ENCODE measurements at places on chromosomes 4 and X.

GRCh38 chr4:4856071-4857000 is 3.1 kb upstream of the MSX1 start:
- DNase-seq = no peak

DNA sequence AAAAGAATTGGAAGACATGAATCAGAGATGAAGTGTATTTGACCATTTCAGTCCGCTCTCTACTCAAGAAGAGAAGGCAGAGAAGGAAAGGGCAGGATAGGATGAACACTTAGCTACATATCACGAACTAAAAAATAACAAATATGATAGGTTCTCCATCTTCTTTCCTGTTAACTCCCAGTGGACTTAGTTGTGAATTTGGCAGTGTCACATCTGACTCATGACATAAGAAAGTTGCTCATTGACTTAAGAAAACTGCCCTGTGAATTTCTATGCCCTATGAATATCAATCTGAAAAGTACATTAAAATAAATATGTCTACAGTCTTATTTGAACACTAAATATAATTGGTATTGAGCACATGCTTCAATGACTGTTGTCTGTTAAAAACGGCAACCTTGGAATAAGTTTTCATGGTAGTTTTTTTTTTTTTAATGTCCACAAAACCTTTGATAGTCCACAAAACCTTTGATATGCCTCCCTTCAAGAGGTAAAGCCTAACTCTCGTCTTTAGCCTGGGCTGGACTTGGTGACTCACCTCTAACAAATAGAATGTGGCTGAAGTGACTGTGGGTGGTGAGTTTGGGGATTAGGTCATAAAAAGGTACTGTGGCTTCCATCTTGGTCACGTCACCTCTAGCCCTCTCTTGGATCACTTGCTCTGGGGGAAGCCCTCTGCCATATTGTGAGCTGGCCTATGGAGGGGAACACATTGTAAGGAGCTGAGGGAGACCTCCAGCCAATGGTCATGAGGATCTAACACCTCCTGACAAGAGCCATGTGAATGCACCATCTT is 184.7 kb upstream of the S100G start:
- no peak for DNase-seq

GRCh38 chr4:113969709-113970334 is 9.6 kb downstream of the ARSJ start:
- no peak for DNase-seq

- DNase-seq = no peak
Observed at GRCh38 chrX:22320236-22320873, 47.6 kb downstream of the CBLL2 start.

DNA sequence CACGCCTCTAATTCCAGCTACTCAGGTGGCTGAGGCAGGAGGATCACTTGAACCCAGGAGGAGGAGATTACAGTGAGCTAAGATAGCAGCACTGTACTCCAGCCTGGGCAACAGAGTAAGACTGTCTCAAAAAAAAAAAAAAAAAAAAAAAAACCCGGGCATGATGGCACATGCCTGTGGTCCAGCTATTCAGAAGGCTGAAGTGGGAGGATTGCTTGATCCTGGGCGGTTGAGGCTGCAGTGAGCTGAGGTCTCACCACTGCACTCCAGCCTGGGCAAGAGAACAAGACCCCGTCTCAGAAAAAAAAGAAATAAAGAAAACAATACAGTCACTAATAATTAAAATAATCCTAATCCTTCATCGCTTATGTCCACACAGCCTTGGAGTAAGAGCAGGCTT is 68.1 kb downstream of the APBB2 start:
- no peak for DNase-seq

- no peak for DNase-seq
Observed at GRCh38 chrX:32825009-32825408, 386.3 kb downstream of the DMD start.

GRCh38 chr4:151206241-151207005 is 70.5 kb upstream of the PRSS48 start:
- no peak for DNase-seq

GRCh38 chr4:95637043-95637600 is 88.3 kb upstream of the UNC5C start:
- DNase-seq = peak; percentile 7

DNA sequence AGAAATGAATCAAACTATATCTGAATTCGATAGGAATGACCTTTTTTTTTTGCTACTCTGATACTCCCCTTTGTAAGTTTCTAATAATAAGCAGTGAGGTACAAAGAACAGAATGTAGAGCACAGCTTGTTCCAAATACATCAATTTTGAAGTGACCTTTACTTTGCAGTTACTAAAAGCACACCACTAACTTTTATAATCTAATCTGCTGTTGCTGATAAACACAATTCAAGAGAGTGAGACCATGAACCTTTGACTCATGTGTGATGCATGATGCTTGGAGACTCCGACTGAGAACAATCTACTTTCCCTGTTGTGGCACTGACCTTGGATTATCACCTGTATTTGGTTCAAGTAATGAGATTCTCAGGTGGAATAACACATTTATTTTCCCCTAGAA is 91.6 kb upstream of the GNPDA2 start:
- DNase-seq = no peak

DNA sequence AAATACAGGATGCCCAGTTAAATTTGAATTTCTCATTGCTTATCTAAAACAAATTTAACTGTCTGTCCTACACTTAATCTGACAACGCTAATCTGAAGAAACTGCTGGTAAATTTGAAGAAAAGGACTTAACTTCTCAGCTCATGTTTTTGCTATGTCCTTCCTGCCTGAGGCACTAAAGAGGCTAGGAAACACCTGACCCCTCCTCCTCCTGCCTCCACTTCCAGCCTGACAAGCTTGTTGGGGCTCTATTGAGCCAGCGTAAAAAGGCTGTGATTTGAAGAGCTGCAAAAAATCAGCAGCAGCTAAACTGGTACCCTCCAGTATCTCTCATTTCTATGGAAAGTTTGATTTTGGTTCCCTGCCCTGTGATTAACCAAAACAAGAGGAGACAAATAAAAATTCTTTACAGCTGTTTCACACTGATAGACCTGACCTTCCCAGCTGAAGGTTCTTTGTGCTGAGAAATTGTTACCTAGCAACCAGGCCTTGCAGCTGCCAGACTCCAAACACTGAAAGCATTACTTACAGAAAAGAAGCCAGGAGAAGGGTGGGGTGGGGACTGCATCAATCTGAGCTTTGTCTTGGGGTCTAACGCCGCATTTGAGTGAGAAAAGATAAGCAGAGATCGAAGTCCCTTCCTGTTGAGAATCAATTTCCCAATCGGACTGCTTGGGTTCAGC is 35.0 kb downstream of the DCX start:
- DNase-seq = no peak

- no peak for DNase-seq
Observed at GRCh38 chrX:45187731-45188130, 12.9 kb downstream of the DIPK2B start.

- no peak for DNase-seq
Observed at GRCh38 chr4:5069901-5070300, 18.6 kb downstream of the STK32B start.

DNA sequence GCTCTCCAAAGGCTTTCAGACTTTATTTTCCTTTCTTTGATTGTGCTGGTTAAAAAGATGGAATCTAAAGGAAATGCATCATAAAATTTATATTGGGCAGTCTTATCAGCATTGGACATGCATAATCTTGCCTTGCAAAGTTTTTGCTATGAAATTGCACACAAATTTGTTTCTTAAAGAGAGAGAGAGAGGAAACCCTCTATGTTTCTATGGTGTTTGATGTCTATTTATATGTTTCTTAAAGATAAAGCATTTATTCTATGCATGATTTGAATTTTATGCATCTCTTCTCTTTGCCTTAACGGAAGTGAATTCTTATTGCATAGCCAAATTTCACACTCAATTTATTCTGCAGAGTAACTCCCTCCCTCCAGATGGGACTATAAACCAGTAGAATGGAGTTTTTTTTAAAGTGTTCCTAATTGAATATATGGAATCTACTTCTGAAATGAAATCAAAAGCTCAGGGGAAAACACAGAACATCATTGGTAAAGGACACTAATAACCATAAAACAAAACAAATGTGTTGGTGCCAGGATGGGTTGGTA is 83.5 kb upstream of the PPARGC1A start:
- DNase-seq = no peak

- no peak for DNase-seq
Observed at GRCh38 chrX:149758068-149758714, 15.7 kb upstream of the HSFX1 start.

GRCh38 chr4:40750461-40751258 is 905 bp downstream of the NSUN7 start:
- DNase-seq = no peak

GRCh38 chr4:79237851-79238250 is 88.0 kb downstream of the NAA11 start:
- DNase-seq = no peak

DNA sequence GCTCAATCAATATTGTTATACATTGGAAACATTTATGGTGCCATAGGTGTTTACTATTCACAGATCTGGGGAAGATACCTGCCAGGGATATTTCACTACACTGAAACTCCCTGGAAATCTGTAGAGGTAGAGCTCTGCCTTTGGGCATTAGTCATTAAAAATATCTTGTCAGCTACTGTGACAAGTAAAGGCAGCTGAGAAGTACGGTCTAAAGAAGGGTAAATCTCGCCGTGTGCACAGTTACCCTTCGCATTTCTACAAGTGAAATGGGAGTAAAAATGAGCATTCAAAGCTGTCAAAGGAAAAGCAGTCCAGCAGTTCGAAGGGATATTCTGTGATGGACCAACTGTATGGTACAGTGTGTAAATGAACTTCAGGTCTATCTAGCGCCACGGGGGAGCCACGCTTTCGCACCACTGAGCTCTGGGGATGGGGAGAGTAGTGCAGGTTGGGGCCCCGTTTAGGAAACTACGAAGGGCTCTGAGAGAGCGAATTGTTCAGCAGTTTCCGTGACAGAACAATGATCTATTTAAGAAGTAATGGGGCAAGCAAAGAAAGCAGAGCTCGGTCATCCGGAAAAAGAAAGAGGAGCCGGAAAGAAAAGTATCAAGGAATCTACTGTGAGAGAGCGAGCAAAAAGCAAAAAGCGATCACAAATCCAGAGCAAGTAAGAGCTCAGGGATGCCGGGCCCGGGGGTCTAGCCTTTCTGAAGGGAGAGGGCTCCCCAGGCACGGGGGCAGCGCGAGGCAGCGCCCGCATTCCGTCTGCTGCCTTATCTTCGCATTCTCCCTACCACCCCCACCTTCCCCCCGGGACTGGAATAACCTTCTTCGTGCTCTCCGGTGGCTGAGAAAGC is 646 bp downstream of the TIGD4 start:
- no peak for DNase-seq

GRCh38 chrX:39613997-39614679 is 483.6 kb downstream of the BCOR start:
- no peak for DNase-seq

DNA sequence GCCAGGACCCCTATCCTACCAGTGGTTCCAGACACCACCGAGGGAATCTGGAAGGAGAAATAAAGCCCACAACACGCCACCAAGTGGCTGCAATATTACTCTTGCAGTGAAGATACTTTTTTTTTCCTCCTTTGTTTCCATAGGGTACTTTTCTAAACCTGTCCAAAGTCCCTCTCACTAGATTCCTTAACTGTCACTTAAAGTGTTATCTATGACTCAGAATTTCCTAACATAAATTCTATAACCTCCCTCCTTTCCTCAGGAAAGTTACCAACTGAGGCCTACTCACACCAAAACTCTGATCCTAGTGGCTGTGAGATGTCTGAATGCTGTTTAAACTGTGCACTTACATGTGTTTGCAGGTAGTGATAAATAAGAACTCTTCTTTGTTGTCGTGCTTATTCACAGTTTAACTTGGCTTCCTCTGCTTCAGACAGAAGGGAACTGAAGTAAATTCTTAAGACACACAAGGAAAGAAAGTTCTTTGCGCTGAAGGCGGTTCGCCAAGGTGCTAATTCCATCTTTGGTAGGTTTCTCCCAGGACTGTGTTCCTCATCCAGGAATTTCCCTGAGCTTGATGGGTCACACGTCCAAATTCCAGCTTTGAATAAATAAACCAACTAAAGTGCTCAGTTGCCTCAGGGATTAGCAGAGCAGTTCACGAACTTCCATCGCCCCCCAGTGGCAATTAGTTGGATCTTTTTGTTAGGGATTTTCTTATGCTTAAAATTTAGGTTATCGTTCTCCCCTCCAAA is 10.7 kb upstream of the HCCS start:
- DNase-seq = peak; percentile 29

DNA sequence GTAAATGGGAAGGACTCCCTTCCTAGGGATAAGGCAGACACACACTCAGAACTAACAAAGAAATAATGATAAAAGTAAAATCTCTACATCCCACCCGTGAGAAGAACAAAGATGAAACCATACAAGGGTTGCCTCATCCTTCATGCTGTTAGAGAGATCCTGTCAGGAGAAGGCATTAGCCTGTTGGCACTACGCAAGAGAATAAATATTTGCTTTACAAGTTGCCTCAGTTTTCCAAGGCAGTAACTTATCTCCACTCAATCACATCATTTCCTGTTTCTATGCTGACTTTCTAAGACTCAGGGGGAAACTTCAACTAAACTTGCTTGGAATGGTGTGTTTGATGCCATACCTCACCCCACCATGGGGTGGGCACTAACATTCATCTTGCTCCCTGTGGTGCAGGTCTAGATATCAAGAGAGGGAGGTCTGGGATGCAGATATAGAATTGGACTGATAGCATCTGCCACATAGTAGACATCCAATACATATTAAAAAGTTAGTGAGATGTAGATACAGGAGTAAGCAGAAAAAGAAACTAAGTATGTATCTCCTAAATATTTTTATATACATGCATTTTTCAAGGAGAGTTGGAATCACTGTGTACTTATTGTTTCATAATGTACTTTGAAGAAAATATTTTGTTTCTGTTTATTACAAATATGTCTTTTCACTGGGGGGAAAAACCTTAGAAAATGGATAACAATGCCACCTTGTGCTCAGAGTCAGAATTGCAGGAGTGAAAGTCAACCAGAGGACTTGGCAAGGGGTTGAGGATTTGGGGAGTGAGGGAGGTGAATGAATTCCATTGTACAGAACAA is 57.2 kb upstream of the BEX4 start:
- no peak for DNase-seq

DNA sequence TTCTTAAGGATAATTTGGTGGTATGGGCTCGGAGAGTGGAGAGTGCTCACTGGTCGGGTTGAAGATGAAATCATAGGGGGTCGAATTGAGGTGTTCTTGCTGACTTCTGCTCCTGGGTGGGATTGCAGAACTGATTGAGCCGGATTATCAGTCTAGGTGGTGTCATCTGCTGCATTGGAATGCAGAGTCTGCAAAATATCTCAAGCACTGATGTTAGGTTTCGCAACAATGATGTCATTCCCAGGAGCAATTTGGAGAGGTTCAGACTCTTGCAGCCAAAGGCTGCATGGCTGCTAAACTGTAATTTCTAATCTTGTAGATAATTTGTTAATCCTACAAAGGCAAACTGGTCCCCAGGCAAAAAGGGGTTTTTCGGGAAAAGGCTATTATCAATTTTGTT is 67.7 kb downstream of the RHOH start:
- no peak for DNase-seq

- no peak for DNase-seq
Observed at GRCh38 chr4:16759931-16760582, 138.4 kb downstream of the LDB2 start.

DNA sequence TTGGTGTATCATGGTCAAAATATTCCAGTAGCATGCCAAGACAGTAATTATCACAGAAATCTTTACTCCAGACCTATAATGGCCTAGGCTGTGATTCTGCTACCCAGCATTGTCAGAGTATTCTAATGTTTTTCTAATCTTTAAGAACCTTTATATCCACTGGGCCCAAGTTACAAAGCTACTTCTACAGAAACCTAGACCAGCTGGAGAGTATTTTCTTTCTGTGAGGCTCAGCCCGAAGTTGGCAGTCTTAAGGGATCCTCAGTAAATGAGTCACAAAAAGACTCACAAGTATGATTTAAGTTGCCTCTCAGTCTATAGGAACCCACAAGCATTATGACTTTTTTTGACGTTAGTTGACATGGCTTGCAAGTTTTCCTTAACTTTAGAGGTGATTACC is 638.5 kb upstream of the FAM241A start:
- no peak for DNase-seq

Measured in HuH-7.5 (cell line).